ENCODE measurements at places on chromosomes 7 and 10. TPM values are rescaled to one million over a fixed set of nuclear protein-coding genes. Genes with fewer than 3 reads are reported as not detected.

The GIMAP5 gene
- total RNA-seq: not detected

DNA sequence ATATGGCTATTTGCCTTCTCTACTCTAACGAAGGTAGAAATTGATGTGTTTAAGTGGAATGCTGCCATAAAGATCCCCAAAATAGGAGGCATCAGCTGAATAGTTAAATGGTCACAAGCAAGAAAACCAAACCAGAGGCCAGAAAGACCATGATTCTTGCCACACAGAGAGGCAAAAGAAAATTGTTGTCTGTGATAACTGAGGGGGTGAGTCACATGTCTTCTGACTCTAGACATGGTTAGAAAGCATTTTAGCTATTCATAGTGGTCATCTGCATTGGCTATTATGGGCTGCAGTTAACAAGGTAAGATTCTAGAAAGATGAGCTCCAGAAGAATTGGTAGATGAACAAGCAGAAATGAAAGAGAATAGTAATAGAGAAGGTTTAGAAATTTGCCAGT lies 361.4 kb upstream of the NPSR1 start:
- DNase-seq: no peak

GRCh38 chr10:5555021-5555510 lies 30.3 kb downstream of the CALML3 start:
- DNase-seq: no peak

- DNase-seq: no peak
These were observed 79.3 kb upstream of the PPP2R2D start for GRCh38 chr10:131821378-131822012.

Data from mammary epithelial cell (primary cell).